Hindlimb muscle (tissue), 1 donor: ENCODE measurements at places on chromosomes 16 and 17.

GRCh38 chr17:48627623-48628521, 1.7 kb upstream of the HOXB9 start:
- no peak for DNase-seq

DNA sequence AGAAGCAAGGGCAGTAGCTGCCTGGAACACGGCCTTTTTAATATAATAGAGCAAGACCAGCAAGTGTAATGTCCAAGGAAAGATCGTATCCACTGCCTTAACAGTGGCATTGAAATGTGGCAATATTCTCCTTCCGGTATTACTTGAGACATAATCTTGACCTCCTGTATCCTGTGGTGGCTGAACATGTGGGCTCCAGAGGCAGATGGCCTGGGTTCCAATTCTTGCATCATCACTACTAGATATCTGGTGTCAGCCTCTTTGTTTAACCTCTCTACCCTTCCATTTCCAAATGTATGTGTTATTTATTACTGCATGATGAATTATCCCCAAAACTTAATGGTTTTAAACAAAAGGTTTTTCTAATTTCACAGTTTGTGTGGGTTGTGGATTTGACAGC, 3.5 kb upstream of the CDYL2 start:
- no peak for DNase-seq

GRCh38 chr17:70813355-70813930, 644.1 kb downstream of the KCNJ2 start:
- no peak for DNase-seq

DNA sequence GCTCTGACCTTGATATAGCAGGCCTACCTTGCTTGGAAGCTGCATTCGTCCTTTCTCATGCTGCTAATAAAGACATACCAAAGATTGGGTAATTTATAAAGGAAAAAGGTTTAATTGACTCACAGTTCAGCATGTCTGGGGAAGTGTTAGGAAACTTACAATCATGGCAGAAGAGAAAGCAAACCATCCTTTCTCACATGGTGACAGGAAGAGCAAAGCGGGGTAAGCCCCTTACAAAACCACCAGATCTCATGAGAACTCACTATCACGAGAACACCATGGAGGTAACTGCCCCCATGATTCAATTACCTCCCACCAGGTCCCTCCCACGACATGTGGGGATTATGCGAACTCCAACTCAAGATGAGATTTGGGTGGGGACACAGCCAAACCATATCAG, 6.0 kb upstream of the MAPT start:
- DNase-seq: no peak

DNA sequence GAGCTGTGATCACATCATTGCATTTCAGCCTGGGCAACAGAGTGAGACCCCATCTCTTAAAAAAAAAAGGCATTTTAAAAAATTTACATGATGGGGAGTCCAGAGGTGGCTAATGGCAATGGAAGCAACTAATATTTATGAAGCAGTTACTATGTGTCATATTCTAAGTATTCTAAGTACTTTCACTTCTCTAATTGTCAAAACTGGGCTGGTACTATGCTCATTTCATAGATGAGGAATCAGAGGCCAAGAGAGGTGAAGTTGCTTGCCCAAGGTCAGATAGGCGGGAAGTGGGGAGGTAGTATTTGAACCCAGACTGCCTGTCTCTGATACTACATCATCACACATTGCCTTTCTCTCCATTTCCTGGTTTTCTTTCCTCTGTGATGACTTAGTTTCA, 50.7 kb downstream of the SLC5A11 start:
- no peak for DNase-seq

DNA sequence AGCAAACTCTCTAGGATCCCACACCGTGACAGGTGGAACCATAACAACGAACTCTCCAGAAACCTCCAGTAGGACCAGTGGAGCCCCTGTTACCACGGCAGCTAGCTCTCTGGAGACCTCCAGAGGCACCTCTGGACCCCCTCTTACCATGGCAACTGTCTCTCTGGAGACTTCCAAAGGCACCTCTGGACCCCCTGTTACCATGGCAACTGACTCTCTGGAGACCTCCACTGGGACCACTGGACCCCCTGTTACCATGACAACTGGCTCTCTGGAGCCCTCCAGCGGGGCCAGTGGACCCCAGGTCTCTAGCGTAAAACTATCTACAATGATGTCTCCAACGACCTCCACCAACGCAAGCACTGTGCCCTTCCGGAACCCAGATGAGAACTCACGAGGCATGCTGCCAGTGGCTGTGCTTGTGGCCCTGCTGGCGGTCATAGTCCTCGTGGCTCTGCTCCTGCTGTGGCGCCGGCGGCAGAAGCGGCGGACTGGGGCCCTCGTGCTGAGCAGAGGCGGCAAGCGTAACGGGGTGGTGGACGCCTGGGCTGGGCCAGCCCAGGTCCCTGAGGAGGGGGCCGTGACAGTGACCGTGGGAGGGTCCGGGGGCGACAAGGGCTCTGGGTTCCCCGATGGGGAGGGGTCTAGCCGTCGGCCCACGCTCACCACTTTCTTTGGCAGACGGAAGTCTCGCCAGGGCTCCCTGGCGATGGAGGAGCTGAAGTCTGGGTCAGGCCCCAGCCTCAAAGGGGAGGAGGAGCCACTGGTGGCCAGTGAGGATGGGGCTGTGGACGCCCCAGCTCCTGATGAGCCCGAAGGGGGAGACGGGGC, 1.3 kb downstream of the SPN start:
- DNase-seq: no peak

DNA sequence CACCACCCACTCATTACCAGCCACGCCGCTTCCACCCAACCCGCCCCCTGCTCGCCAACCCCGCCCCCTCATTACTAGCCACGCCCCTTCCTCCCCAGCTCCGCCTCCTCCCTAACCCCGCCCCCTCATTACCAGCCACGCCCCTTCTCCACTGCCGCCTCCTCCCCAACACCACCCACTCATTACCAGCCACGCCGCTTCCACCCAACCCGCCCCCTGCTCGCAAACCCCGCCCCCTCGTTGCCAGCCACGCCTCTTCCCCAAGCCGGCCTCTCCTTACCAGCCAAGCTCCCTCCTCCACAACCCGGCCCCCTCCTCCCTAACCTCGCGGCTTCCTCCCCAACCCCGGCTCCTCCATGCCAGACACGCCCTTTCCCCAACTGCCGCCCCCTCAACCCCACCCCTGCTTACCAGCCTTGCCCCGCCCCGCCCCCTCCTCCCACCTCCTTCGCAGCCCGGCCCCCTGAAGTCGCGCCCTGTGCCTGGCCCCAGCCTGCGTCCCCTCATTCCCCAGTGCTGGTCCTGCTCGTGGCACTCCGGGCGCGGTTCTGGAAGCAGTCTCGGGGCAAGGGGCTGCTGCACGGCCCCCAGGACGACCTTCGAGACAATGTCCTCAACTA, 7.3 kb downstream of the SLC22A31 start:
- peak; percentile 45 for DNase-seq

DNA sequence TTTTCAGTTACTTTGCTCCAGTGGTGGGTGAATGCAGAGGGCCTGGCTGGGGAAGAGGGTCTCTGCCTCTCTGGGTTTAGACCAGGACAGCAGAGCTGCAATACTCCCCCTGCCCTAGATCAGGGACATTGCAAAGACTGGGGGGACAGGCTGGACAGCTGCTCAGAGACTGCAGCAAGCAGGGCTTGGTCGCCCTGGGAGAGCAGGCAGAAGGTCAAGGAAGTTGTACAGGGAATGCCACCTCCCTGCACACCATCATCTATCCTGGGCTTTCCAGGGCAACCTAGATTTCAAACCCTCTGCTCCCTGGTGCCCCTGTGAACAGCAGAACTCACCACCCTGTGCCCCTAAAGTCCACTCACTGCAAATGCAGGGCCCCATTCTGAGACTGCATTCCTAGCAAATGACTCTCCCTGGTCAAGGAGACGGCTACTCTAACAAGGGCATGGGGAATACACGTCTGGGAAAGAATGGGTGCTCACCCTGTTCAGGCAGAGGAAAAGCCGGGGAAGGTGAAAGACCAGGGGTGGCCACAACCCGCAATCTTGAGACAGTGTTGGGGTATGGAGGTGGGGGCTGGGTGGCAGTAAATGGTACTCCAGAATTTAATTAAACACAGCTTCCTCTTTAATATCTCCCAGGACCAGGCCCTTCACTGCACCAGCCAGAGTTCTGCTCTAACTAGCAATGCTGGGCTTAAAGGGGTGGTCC, 1.0 kb downstream of the KIFC3 start:
- DNase-seq: no peak

DNA sequence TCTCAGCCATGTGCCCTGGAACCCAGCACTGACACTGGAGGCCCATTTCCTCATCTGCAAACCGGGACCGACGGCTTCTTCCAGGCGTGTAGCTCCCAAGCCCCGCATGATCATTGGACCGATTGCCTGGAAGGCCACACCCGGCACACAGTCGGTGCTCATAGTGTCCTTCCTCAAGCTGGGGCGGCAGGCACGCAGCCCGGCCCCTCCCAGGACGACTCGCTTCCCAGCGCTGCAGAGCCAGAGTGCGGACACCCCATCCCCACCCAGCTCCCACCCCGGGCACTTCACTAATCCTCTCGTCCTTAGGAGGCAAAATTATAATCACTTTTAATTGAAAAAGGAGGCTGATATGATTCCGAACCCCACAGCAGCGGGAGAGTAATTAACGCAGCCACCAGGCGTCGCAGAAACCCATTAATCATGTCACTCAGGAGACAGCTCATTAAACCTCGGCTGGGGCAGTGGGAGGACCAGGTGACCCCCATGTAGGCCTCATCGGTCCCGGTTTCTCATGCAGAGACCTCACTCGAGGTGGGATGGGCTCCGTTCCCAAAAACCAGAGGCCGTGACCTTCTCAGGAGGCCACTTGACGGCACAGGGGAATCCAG, 33.1 kb downstream of the ZNF469 start:
- no peak for DNase-seq

GRCh38 chr17:40534371-40535189, 30.7 kb downstream of the CCR7 start:
- no peak for DNase-seq
